ENCODE measurements at places on chromosomes 2 and 18. TPM values are rescaled to one million over a fixed set of nuclear protein-coding genes. Genes with fewer than 3 reads are reported as not detected.

The CCDC178 gene
- total RNA-seq = 0.42 TPM

The LAMA1 gene
- 3.1 TPM for total RNA-seq

The MTCL1 gene
- total RNA-seq = 10.5 TPM

The RPIA gene
- total RNA-seq = 10.3 TPM

The ST8SIA5 gene
- total RNA-seq = 0.29 TPM

The CFAP53 gene
- total RNA-seq = 0.49 TPM

The CDKL4 gene
- 1.3 TPM for total RNA-seq

The TGFA gene
- total RNA-seq = 2.5 TPM

The REG1A gene
- total RNA-seq = 5.2 TPM

The DNAJC5G gene
- total RNA-seq = not detected

The TYMS gene
- 5.3 TPM for total RNA-seq

The SKOR2 gene
- not detected for total RNA-seq

The TEX44 gene
- total RNA-seq = not detected

The LOXHD1 gene
- total RNA-seq = 1.0 TPM

The ANKRD36 gene
- total RNA-seq = 37.2 TPM

The PER2 gene
- 22.0 TPM for total RNA-seq

The IL36G gene
- total RNA-seq = not detected

The PAX8 gene
- total RNA-seq = 0.87 TPM

The COL3A1 gene
- total RNA-seq = 1,346 TPM

The ARHGAP15 gene
- total RNA-seq = 26.2 TPM

The ANKMY1 gene
- 22.0 TPM for total RNA-seq

The OR6B2 gene
- total RNA-seq = not detected

The ARHGEF4 gene
- 6.9 TPM for total RNA-seq

The EML6 gene
- 2.6 TPM for total RNA-seq

The PTPRN gene
- total RNA-seq = 0.39 TPM

The CD8B gene
- total RNA-seq = 1.2 TPM

The UPP2 gene
- total RNA-seq = not detected

The B3GNT2 gene
- 16.4 TPM for total RNA-seq

The PDIA6 gene
- total RNA-seq = 128 TPM

The PID1 gene
- total RNA-seq = 44.8 TPM

The ABHD1 gene
- total RNA-seq = not detected

The FAM228B gene
- total RNA-seq = 47.8 TPM

The RAX gene
- not detected for total RNA-seq

The PRLH gene
- total RNA-seq = not detected

The GIGYF2 gene
- 100 TPM for total RNA-seq

The CYP27A1 gene
- total RNA-seq = 31.9 TPM

The POTEI gene
- total RNA-seq = 0.06 TPM

The CAMKMT gene
- 14.1 TPM for total RNA-seq
